A549 treated with CORT108297 at 1 μM for 4 hours (cell line): ENCODE measurements at places on chromosomes 5 and 9. TPM values are rescaled to one million over a fixed set of nuclear protein-coding genes. Genes with fewer than 3 reads are reported as not detected.

The SLC36A3 gene
- not detected in 5 replicates for total RNA-seq

The FRRS1L gene
- total RNA-seq: 0.13 to 0.81 TPM (median 0.22 TPM) in 5 replicates

The KCNV2 gene
- not detected in 5 replicates for total RNA-seq

The DNLZ gene
- total RNA-seq: 23.1 to 42.9 TPM (median 37.2 TPM) in 5 replicates

The ANKRD18A gene
- 8.9 to 14.8 TPM (median 11.5 TPM) in 5 replicates for total RNA-seq

The ANKRD31 gene
- 0.03 to 0.07 TPM (median 0.05 TPM) in 5 replicates for total RNA-seq

The SH3PXD2B gene
- 13.3 to 16.5 TPM (median 15.0 TPM) in 5 replicates for total RNA-seq

The IPPK gene
- total RNA-seq: 12.0 to 14.4 TPM (median 13.9 TPM) in 5 replicates

The PMPCA gene
- 79.1 to 96.7 TPM (median 82.1 TPM) in 5 replicates for total RNA-seq

The GBA2 gene
- 27.4 to 38.0 TPM (median 34.1 TPM) in 5 replicates for total RNA-seq

The CWC27 gene
- total RNA-seq: 13.1 to 19.2 TPM (median 13.9 TPM) in 5 replicates

The GRXCR2 gene
- not detected in 5 replicates for total RNA-seq

The SPINK6 gene
- total RNA-seq: 0.21 to 0.65 TPM (median 0.29 TPM) in 4 of 5 replicates, not detected in the other

The ECSCR gene
- total RNA-seq: not detected in 5 replicates

The IL3 gene
- not detected in 5 replicates for total RNA-seq

The UIMC1 gene
- 39.5 to 45.2 TPM (median 42.2 TPM) in 5 replicates for total RNA-seq

The SLIT3 gene
- total RNA-seq: 13.1 to 21.4 TPM (median 17.2 TPM) in 5 replicates

The GMCL2 gene
- total RNA-seq: 0.02 TPM in 1 of 5 replicates, not detected in the others

The TMEM267 gene
- 18.3 to 23.5 TPM (median 21.5 TPM) in 5 replicates for total RNA-seq

The SLC36A2 gene
- total RNA-seq: not detected in 5 replicates

The BSPRY gene
- 0.08 to 0.12 TPM (median 0.09 TPM) in 3 of 5 replicates, not detected in the others for total RNA-seq

The CDC20B gene
- total RNA-seq: 0.07 to 0.11 TPM (median 0.09 TPM) in 5 replicates

The SLC1A3 gene
- total RNA-seq: 0.20 TPM in 1 of 5 replicates, not detected in the others

The PCDHB10 gene
- total RNA-seq: 0.02 to 0.03 TPM in 2 of 5 replicates, not detected in the others

The HMMR gene
- total RNA-seq: 22.8 to 33.6 TPM (median 27.5 TPM) in 5 replicates

The SOHLH1 gene
- total RNA-seq: not detected in 5 replicates

The NR2F1-AS1 gene
- total RNA-seq: 3.8 to 4.6 TPM (median 4.0 TPM) in 5 replicates

The MLANA gene
- not detected in 5 replicates for total RNA-seq

The HRH2 gene
- total RNA-seq: 0.46 to 0.82 TPM (median 0.65 TPM) in 5 replicates
